Fibroblast of mammary gland (primary cell): ENCODE measurements at places on chromosomes 7 and 10.
A peak's percentile ranks its signal among the peaks of the same experiment; 100 is the strongest.

GRCh38 chr7:12553416-12553815 lies 17.1 kb upstream of the SCIN start:
- DNase-seq = no peak

- DNase-seq = peak; percentile 72
These were observed 19.2 kb downstream of the TMEM270 start for GRCh38 chr7:73879977-73880681.

- no peak for DNase-seq
These were observed 98.0 kb upstream of the FAM20C start for GRCh38 chr7:94251-94801.

- DNase-seq = no peak
These were observed 105.6 kb downstream of the AHR start for GRCh38 chr7:17404006-17404405.

DNA sequence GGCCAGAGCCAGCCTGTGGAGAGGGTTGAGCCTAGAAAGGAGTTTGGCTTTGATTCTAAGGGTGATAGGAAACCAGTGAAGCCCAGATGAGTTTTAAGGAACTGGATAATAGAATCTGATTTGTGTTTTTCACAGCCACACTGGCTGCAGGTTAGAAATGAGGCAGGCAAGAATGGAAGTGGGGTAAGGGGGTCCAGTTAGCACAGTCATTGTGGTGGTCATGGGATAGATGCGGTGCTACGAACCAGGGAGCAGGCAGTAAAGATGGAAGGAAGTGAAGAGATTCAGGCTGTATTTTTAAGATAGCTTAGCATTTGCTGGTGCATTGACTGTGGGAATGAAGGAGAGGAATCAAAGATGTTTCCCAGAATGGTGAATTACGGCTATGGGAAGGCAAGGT lies 322.2 kb downstream of the LRMDA start:
- DNase-seq = no peak

GRCh38 chr10:123563994-123564393 lies 102.2 kb upstream of the GPR26 start:
- no peak for DNase-seq

GRCh38 chr10:79090134-79090803 lies 21.5 kb downstream of the ZMIZ1 start:
- no peak for DNase-seq
